ENCODE measurements at places on chromosomes 1 and 21.

- no peak for DNase-seq
Measured at GRCh38 chr21:33261635-33262034, 4.5 kb upstream of the IL10RB start.

DNA sequence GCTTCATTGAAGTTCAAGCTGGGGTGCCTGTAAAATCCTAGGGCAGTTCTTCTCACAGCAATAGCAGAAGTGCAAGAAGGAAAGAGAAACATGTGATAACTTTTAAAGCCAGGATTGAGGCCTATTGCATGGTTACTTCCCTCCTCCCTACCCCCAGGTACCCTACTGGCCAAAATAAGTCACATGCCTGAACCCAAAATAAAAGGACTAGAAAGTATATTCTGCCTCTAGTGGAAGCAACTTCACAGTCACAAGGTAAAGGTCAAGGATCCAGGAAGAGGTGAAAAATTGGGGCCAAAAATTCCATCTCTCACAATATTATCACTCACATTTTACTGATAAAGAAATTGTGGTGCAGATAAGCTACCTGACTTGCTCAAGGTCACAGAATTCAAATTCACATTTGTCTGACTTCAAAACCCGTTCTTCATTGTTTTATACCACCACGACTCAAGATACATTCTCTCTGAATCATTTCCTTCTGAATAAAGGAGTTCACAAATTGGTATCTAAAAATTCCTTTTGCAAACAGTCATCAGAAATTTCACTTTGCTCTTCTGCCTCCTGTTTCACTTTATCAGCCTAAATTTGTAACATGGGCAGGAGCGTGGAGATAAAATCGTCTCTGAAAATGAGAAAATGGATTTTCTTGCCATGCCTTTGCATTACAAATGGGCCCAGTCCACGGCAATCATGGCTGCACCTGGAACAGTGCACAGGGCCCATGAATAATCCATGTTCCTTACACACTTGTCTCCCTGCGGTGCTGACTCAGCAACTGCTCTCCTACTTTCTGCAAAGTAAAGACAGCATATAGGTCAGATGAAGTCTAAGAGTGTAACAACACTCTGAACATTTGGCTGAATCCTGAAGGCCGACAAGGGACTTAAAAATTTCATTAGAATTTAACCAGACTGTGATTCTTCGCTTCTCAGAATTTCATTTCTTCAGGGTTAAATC lies 485.3 kb upstream of the NFIA start:
- no peak for DNase-seq

- peak; percentile 79 for DNase-seq
Measured at GRCh38 chr1:39691383-39692151, at the start of gene HPCAL4. Gene HPCAL4, minus strand, starts transcription at chr1:39691433. Its CDS starts 6,830 bp downstream, at chr1:39684603.

GRCh38 chr1:3787745-3788605 lies 8.3 kb downstream of the LRRC47 start:
- no peak for DNase-seq

DNA sequence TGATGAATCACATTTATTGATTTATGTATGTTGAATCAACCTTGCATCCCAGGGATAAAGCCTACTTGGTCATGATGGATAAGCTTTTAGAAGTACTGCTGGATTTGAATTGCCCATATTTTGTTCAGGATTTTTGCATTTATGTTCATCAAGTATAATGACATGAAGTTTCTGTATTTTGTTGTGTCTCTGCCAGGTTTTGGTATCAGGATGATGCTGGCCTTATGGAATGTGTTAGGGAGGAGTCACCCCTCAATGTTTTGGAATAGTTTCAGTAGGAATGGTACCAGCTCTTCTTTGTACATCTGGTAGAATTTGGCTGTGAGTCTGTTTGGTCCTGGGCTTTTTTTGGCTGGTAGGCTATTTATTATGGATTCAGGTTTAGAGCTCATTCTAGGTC lies 1643.1 kb upstream of the B3GALT2 start:
- no peak for DNase-seq

- no peak for DNase-seq
Measured at GRCh38 chr1:156883919-156884318, 9.6 kb upstream of the PEAR1 start.

DNA sequence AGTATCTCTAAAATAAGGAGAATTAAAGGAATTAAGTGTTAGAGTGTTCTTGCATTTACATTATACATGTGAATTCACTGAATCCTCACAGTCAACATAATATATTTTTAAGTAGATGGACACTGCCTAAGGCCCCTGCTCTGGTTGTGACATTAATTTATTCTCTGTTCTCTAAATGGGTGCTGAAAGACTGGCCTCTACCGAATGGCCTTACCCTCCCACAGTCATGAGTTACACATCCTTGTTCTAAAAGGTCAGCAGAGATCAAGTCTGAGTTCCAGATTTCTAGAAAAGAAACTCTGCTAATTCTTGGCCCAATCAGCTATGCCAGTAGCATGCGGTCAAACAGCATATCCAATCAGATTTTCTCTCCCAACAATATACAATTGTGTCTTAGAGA lies 193.2 kb downstream of the TM2D1 start:
- no peak for DNase-seq

DNA sequence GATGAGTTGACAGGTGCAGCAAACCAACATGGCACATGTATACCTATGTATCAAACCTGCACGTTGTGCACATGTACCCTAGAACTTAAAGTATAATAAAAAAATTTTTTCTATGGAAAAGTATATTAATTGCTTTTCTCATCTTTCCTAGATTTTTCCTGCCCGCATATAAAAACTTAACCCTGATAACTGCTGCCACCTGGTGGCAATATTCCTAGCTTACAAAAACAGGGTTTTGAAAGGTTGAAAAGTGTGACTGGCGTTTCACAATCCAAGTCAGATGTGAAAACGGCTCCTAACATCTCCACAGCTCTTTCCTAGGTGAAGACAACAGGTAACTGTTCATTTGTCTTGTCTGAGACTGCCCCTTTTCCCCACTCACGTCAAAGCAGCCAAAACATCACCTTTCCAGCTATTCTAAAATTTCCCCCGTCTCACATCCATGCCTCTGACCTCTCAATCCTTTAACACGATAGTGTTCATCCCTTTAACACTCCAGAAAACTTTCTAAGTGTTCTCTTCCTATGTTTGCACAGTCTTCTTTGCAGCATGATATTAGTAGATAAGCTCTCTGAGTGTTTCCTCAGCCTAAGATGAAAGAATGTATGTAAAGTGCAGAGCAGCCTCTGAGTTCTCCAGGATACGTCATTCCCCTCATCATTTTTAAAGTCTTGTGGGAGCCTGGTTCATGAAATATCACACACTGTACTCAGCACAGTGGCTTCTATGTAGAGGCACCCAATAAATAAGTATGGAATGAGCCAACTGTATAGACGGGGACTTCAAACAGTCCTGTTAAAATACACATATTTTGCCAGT lies 27.5 kb downstream of the OVGP1 start:
- DNase-seq, result peak; percentile 25

DNA sequence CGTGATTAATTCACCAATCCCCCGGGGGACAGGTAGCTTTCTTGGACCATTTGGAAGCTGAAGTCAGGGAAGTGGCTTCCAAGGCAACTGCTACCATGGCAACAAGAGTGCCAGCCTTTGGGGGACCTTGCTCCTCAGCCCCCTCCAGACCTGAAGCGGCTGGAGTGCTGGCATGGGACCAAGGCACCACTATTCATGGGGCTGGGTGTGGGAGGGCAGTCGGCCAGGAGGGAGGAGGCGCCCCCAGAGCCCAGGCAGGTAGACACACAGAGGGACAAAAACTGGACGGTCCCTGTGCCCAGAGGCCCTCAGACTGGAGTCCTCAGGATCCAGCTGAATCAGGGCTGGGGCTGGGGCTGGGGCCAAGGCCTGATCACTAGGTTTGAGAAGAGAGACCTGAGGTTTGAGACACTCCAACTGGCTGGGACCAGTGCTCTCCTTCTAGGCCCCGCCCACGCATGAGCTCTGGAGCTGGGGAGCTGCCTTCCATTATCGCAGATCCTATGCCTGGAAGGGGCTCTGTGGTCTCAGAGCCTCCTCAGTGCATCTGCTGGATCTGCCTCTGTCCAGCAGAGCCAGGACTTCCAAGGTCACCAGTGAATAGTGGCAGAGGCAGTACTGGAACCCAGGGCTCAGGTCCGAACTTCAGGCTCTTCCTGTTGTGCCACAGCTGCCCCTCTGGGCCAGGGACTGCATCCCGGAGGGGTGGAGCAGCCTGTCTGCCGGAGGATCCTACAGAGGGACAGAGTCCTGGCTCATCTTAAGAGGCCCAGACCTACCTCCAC lies 3.3 kb upstream of the KNCN start:
- DNase-seq, result no peak

- no peak for DNase-seq
Measured at GRCh38 chr1:41622859-41623732, 138.6 kb upstream of the EDN2 start.

DNA sequence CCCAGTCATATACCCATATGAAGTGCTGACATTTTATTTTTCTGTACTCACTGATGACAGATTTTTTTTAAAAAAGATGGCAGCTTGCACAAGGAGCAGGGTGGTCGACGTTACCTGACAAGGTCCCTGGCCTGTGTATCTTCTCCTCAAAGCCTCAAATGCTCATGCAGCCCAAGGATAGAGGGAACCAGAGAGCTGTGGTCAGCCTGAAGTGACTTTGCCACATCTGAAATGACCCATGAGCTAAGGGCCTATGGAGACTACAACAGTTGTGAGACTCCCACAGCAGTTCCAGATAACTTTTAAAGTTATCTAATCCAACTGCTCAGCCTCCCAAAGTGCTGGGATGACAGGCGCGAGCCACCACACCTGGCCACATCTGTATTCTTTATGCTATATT lies 131.1 kb downstream of the GLUL start:
- DNase-seq, result no peak

GRCh38 chr21:30990514-30991262 lies 47.6 kb downstream of the KRTAP19-8 start:
- DNase-seq, result no peak

GRCh38 chr21:15455819-15456462 lies 273.8 kb upstream of the USP25 start:
- DNase-seq, result no peak

GRCh38 chr1:172179918-172180317 lies 240.6 kb upstream of the C1orf105 start:
- DNase-seq, result no peak

DNA sequence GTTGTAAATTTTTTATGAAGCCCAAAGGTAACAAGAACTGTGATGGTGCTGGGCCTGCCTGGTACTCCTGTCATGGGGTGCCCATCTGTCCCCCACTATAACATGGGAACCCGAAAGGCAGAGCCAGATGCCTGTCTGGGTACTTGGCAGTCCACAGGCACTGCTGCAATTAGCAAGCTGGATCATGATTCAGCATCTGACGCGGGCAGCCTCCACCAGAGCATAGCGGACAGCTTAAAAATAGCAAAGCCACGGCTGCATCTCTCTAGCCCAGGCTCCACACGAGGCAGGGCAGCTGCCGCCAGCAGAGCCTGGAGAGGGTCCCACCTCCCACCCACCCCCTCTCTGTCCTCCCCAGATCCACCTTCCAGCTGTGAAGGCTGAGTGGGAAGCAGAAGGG lies 22.9 kb downstream of the SUSD4 start:
- DNase-seq, result no peak

DNA sequence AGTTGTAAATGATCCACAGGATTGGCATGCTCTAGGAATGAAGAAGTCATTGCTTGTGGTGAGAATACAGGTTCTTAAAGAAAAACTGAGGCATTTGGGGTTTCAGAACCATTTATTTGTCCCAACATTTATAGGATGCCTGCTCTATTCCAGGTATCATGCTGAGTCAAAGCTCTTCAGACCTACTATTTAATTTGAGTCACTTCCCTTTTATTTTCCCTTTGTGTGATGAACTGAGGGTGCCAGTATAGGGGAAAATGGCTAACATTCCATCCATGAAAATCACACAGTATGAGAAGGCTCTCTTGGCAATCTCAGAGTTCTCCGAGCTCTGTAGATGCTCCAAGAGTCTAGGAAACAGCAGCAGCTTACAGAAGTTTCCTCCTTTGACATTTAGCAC lies 110.4 kb downstream of the RNF220 start:
- DNase-seq, result no peak

GRCh38 chr1:245566952-245567351 lies 412.2 kb downstream of the KIF26B start:
- no peak for DNase-seq

DNA sequence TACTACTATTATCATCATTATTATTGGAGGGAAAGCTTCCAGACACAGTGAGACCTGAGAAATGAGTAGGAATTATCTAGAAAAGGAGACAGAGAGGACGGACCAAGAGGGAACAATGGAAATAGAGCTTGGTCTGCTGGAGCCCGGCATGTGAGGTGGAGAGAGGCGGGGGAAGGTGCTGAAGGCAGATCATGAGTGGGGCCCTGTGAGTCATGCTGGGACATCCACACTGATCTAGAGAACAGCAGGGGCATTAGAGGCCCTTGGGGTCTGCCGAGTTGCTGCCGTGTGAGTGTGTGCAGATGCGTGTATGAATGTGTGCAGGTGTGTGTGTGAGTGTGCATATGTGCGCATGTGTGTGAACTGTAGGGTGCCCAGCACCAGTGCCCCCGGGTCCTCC lies 65.7 kb downstream of the TMCO4 start:
- no peak for DNase-seq

DNA sequence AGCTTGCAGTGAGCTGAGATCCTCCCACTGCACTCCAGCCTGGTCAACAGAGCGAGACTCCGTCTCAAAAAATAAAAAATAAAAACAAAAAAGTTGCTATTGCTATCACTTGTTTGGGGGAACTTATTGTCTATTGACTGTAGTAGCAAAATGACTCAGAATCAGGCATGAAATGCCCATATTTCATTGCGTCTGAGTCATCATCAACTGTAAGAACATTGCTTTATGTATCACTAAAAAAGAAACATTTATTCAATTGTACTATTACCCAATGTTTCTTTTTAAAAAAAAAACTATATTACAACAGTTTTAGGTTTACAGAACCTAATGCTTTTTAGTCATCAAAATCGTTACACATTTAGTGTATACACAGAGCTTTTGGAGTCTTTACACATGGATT lies 91.0 kb upstream of the FMN2 start:
- no peak for DNase-seq

DNA sequence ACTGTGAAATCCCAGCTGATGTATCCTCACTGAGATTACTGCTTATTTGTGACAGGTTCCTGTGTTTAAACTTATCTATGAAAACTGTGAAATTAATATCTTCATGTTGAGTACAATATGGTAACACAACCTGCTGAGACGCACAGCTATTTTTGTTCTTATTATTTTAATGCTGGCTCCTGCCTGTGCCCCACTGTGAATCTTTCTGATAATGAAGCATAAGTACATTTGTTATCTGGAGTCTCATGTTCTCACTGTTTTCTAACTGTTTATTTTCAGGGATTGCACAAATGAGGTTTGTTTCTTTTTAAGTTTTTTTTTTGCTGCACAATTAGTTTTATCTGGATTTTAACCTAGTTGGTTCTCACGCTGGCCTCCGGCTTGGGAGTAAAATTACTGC lies 39.9 kb upstream of the IFNAR2 start:
- no peak for DNase-seq

DNA sequence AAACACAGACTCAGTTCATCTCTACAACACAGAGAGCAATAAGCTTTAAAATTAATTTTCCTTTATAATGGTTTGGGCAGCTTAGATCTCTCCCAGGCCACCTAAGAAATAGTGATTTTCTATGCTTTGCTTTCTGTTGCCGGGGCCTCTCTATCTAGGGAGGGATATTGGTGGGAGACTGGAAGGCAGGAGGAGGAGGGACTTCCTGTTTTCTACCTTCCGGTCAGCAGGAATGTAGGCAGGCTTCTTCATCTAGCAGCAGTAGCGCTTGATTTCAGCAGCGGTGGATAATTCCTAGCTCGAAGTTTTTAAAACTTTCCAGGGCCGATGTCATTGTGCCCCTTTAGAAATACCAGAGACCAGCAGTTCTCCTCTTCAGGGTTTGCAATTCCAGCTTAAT lies 5.1 kb upstream of the DESI2 start:
- DNase-seq, result no peak

- no peak for DNase-seq
Measured at GRCh38 chr1:60160141-60160540, 86.6 kb upstream of the C1orf87 start.

Data from stimulated activated CD4-positive, alpha-beta T cell treated with anti-CD3 and anti-CD28 coated beads, Interleukin-4, amount 100 ng/mL, for 4 hours (primary cell).